ENCODE measurements at places on chromosomes 6 and 20. TPM values are rescaled to one million over a fixed set of nuclear protein-coding genes. Genes with fewer than 3 reads are reported as not detected.

DNA sequence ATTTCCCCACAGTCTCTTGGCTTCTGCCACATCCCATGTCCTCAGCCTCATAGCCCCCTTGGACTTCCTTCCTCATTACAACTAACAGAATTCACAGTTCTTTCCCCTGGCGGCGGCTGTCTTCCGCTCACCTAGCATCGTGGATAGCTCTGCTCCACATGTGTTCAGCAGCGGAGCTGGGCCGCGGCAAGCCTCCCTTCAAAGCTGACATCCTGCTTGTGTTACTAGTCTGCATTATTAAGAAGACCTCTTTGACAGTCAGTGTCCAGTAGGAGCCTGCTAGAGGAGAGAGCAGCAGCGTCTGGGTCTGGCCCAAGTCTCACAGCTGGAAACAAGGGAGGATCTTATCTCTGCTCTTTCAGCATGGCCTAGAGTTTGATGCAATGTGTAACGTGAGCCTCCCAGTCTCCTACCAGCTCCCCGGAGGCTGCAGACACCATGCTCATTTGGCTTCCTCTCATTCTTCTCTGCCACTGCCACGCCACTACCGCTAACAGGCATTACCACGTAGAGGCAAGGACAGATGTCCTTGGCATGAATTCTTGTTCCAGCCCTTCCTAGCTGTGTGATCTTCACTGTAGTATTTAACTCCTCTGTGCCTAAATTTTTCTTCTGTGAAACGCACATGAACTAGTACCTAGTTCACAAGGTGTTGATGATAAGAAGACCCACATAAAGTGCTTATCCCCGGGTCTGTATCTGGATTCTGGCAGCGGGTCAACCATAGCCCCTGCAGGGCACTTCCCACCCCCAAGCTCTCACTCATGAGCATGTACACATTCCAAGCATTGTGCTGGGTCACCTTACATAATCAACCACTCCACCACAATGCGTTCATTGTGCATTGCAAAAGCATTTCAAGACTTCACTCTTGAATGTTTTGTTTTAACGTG lies 107.1 kb upstream of the BACH2 start:
- DNase-seq, result no peak
- no peaks in the 10 kb centered on the region for H3K36me3 ChIP-seq
- H3K4me1 ChIP-seq, result peaks cover 65% of the 10 kb centered on the region
- H3K4me3 ChIP-seq, result no peak overlapping the region
- peak overlapping the region; percentile 79 for H3K27ac ChIP-seq

DNA sequence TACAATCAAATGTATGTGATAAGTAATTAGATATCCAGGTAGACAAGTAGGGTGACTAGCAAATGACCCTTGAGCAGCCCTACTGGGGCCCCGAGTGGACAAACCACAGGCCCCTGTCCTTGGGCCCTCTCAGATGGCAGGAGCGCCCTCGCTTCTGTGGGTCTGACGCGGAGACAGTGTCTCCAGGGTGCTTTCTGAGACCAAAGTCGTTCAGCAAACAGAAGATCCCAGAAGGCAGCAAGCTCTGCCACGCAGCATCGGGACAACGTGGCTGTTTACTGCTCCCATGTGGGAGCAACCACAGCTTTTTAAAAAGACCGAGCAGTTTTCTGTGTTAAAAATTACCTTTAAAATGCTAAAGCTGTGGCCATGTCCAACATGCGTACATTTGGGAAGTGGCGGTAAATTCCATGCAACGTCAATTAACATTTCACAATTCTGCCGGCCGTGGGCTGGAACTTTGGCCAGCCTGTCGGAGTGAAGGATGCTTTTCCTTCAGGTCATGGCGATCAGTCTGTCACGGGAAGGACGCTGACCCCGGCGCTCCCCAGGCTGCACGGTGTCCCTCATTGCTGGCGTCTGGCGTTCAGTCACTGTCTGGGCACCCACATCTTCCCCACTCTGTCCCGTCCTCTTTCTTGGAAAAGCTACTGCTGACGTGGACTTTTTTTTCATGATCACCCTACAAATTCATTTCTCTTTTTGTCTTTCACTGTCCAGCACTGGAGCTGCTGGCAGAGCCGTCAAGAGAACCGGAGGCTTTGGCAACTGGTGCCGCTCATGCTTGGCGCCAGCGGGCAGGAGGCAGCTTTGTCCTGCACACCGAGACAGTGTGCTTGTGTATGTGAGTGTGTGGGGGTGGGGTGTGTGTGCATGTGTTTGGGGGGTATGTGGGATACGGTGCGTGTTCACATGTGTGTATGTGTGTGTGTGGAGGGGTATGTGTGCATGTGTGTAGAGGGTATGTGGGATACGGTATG lies 293.1 kb downstream of the CDH4 start:
- no peak overlapping the region for H3K27ac ChIP-seq
- no peak for DNase-seq
- H3K4me3 ChIP-seq, result no peak overlapping the region
- H3K36me3 ChIP-seq, result no peaks in the 10 kb centered on the region

DNA sequence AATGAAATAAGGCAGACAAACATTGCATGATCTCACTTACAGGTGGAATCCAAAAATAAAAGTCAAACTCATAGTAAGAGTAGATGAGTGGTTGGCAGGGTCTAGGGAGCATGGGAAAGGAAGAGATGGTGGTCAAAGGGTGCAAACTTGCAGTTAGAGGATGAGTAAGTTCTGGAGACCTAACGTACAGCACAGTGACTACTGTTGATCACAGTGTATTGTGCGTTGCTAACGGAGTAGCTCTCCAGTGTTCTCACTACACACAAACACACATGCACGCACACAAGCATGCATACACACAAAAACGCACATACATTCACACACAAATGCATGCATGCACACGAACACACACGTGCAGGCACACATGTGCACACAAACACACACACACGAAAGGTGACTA lies 54.9 kb downstream of the LY86 start:
- H3K36me3 ChIP-seq, result no peaks in the 10 kb centered on the region
- H3K4me1 ChIP-seq, result peaks cover 4% of the 10 kb centered on the region
- no peak overlapping the region for H3K27ac ChIP-seq
- H3K4me3 ChIP-seq, result no peak overlapping the region
- no peak for DNase-seq
- H3K27me3 ChIP-seq, result no peaks in the 10 kb centered on the region

The ATP9A gene
- 0.58 TPM for total RNA-seq

The HMGCLL1 gene
- total RNA-seq, result not detected
